ENCODE measurements at places on chromosomes 13 and 19. TPM values are rescaled to one million over a fixed set of nuclear protein-coding genes. Genes with fewer than 3 reads are reported as not detected.

DNA sequence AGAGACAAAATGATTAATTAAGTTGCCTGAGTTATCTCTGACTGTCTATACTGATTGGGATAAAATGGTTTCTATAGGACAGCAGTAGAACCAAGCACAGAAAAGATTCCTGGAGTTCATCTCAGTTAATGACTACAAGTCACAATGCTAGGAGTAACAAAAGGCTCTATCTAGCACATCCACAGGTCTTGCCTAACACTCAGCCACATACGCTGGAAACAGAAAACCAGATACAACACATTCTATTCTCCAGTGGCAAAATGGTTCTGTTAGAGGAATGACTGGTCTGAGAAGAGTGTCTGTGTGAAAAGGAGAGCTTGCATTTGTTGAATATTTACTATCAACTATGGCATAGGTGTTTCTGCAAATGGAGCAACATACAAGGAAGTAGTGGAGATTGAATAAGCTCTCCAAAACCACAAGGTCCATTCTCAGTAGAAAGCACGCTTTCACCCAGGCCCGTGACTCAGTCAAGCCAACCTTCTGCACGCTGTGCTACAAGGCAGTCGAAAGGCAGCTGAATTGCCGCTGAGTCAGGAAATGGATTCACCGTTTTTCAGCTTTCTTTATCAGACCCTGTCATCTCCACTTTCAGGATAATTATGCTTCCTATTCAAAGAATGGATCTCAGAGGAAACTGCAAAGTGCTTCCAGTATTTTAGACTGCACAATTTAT lies 761.5 kb downstream of the EFNB2 start:
- peak; percentile 51 for DNase-seq

DNA sequence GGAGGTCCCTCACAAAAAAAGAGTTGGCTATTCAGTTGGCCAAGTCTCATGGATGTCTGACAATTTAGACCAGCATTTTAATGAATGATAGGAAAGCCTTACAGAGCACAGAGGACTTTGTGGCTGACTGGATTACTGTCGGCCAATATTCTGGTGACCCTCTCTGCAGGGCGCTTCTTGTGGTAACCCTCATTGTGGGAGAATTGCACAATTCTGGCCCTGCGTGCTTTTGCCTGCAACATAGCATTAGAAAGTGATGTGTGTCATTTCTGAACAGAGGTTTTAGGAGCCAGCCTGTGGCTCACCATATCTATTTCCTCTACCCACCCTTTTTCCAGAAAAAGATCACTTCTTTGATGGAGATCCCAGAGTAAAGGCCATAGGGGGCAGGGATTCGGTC lies 71.4 kb downstream of the EFNB2 start:
- no peak for DNase-seq

- DNase-seq = peak; percentile 94
These were observed 27.9 kb upstream of the NDUFS7 start for GRCh38 chr19:1355568-1356507.

- DNase-seq = no peak
These were observed 39.3 kb downstream of the ESD start for GRCh38 chr13:46757640-46758039.

GRCh38 chr13:113948034-113948742 lies 25.7 kb downstream of the C13orf46 start:
- DNase-seq = peak; percentile 89

DNA sequence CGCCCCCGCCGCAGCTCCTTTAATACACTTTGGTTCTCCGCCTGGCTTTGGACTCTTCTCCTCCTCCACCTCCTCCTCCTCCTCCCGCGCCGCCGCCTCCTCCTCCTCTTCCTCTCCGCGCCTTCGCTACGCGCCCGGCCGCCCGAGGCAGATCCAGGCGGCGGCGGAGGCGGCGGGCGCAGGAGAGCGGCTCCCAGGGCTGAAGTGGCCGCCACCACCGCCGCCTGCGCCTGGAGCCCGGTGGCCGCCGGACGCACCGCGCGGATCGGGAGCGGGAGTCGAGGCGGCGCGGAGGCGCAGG lies at the start of gene ZIC2:
TSS of gene ZIC2 (plus strand) at position 50 of the 301 bp plus-strand sequence. CDS start 281 bp downstream, outside the sequence.
- DNase-seq = no peak

- DNase-seq = peak; percentile 92
These were observed 8.0 kb downstream of the FXYD3 start for GRCh38 chr19:35123573-35123972.

DNA sequence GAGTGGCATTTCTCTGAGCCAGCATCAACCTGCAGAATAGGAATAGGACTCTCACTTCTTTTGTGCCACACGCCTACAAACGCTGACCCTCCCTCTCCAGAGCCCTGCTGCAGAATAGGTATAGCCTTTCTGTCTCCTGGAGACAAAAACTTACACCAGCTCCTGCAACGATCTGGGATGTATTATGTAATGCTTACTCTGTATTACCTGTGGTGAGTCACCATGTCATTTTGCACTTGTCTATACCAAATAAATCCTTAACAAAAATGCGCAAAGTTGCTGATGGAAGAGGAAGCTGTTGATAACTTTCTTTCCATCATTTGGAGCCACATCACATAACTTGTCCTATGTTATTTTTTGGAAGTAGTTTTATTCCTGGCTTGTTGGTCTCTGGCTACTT lies 155.8 kb upstream of the FNDC3A start:
- no peak for DNase-seq

DNA sequence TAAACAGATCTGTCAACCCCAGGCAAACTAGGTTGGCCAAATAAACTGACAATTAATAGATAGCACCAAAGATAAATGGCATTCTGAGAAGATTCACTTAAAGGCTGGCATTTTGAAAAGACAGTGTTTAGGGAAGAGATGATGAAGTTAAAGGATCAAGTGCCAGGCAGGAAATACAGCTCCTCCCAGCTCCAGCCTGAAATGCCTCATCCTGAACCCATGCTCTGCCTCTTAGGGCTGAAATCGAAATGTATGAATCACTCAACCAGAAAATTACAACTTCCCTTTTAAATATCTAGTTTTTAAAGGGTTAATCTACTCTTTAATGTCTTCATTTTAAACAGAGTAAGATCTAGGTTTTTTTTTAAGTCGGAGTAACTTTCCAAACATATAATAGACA lies 171.2 kb upstream of the UBL3 start:
- DNase-seq = no peak

GRCh38 chr13:112210371-112210770 lies 143.4 kb downstream of the SOX1 start:
- no peak for DNase-seq

The MZT1 gene
- 8.3 TPM for total RNA-seq

The SIGLECL1 gene
- total RNA-seq = not detected

The ZNF296 gene
- under 0.01 TPM for total RNA-seq

The ZNF724 gene
- 2.5 TPM for total RNA-seq

The SGCG gene
- total RNA-seq = not detected

The CADM4 gene
- total RNA-seq = 1.2 TPM
